ENCODE measurements at places on chromosomes 11 and 22.

DNA sequence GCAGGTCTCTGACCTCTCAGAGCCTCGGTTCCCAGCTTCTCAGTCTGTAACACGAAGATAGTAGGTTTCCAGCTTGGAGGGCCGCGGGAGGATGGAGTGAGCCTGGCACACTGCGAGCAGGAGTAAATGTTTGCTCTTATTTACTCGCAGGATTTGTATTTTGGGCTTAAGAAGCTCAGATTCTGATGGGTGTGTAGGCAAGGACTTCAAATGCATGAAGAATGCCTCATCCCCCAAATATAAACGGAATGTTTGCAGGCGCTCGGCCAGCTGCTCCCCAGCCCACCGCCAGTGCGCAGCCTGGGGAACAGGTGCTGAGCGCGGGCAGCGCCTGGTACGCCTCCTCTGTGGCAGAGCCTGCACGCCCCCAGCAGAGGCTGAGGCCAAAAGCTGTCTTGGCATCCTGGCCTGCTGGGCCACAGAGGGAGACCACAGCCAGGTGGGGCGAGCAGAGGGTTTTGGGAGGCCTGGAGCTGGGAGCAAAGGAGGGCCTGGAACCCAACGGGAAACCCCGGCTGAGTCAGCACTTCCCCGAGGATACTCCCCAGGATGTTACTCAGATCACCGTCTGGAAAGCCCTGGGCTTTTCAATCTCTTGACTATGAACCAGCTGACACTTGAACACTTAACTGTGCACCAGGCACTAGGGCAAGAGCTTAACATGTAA is 9.4 kb downstream of the EHD1 start:
- DNase-seq = no peak

- DNase-seq = no peak
These were observed 100.8 kb upstream of the B3GAT1 start for GRCh38 chr11:134512571-134513538.

- no peak for DNase-seq
These were observed 12.2 kb downstream of the OR4D9 start for GRCh38 chr11:59523541-59523940.

DNA sequence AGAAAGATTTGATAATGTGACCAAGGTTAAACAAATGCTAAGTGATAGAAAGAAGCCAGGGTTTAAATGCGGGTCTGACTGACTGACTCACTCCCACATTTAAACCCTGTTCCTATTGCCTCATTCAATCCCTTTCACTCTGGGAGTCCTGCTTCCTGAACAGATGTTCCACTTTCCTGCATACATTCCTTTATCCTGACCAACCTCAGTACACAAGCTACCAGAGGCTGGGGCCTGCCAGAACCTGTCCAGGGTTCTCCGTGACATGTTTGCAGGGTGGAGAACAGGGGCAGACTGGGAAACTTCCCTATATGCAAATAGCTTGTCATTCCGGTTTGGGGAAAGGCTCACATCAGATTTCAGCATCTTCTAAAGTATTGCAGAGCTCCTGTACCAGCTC is 3.0 kb upstream of the ANKK1 start:
- peak; percentile 53 for DNase-seq

- no peak for DNase-seq
These were observed 23.6 kb downstream of the TXN2 start for GRCh38 chr22:36457688-36458450.

GRCh38 chr11:27254744-27255446 is 108.1 kb downstream of the CCDC34 start:
- no peak for DNase-seq

GRCh38 chr22:48528221-48528915 is 1299.3 kb downstream of the BRD1 start:
- peak; percentile 69 for DNase-seq

DNA sequence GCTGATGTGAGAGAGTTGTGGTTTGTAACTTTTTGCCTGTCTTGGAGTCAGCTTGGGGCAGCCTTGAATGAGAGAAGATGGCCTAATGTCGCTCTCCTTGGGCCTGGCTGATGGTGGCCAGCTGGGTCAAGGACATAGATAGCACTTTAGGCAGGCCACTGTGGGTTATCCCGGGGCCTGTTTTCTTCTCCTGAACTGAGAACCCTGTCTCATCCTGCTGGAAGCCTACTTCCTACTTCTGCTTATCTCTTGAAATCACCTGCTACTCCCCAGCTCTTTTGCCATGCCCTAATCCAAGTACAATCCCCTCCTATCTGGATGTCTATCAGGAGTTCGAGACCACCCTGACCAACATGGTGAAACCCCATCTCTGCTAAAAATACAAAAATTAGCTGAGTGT is 49.5 kb downstream of the OSBP2 start:
- no peak for DNase-seq

- no peak for DNase-seq
These were observed 7.8 kb downstream of the BIRC3 start for GRCh38 chr11:102325088-102325487.

DNA sequence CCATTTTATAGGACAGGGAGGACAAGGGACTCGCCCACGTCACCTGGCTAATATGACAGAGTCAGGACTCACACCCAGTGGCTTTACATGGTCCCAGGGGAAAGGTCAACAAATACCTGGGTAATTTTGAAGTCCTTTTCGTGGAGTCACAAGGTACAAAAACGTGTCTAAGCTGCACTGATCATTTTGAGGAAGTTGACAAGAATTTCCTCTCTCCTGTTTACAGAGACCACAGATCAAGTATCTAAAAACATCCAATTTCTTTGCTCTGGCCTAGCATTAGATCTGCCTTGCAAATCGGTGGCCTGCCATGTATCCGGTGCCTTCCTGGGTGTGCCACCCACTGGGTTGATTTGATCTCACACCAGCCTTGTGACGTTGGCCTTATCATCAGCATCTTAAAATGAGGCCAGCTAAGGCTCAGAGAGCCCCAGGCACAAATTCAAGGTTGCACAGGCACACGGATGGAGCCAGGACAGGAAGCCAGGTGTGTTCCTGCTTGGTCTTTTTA is 17.6 kb downstream of the GDPD5 start:
- no peak for DNase-seq

- peak; percentile 38 for DNase-seq
These were observed 5.7 kb downstream of the UPK3A start for GRCh38 chr22:45290410-45290936.

DNA sequence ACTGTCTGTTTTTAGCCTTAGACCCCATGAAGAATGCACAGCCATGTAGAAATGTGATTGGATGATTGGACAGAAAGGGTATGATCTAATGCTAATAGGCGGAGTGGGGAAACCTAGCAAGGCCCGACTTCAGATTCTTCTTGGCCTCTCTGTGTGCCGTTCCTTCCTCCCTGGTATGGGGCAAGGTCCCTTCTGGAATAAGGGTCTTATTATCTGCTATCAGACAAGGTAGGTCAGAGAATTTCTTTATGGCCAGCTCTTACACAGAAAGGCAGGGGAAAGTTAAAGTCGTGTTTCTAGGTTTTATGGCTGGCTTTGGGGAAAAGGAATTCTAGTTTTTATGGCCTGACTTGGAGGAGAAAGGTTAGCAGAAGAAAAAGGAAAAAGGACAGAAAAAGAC is 30.6 kb downstream of the DBX1 start:
- no peak for DNase-seq

- DNase-seq = no peak
These were observed 5.6 kb downstream of the CLCF1 start for GRCh38 chr11:67367761-67368227.

DNA sequence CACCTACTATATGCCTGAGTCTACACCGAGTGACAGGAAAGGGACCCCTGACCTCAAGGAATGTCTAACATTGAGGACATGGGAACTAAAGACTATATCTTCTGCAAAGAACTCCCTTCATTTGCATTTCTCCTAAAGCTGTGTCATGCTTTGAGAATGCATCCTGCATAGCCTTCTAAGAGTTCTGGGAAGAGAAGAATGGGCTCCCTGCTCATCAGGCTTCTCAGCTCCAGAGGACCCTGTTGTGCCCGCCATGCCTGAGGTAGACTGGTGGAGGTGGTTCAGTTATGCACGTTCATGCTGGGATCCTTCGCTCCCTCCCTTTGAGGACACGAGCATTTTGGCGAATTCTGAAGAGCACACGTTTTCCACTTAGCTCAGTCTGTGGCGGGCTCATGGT is 63.3 kb downstream of the GRIK4 start:
- DNase-seq = no peak

- no peak for DNase-seq
These were observed 352.5 kb upstream of the CCDC179 start for GRCh38 chr11:23212807-23213206.

DNA sequence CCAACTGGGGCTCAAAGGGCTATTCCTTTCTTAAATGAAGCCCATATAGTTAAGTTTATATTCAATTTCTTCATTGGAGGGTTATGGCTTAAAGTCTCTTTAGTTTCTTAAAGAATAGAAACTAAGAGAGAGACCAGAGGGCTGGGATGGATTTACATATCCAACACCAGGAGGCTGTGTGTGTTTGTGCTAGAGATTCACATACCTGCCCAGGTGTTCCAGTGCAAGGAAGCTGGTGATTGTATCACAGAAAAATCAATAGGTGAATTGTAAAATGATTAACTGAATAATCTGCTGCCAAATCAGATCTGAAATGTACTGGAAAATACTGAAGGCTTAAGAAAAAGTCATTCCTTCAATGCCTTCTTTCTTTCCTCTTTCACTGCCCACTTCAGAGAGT is 148.2 kb upstream of the BDNF start:
- DNase-seq = no peak

GRCh38 chr11:31986201-31986889 is 104.5 kb upstream of the RCN1 start:
- no peak for DNase-seq

GRCh38 chr22:50459496-50460140 is 15.2 kb downstream of the SBF1 start:
- DNase-seq = no peak

DNA sequence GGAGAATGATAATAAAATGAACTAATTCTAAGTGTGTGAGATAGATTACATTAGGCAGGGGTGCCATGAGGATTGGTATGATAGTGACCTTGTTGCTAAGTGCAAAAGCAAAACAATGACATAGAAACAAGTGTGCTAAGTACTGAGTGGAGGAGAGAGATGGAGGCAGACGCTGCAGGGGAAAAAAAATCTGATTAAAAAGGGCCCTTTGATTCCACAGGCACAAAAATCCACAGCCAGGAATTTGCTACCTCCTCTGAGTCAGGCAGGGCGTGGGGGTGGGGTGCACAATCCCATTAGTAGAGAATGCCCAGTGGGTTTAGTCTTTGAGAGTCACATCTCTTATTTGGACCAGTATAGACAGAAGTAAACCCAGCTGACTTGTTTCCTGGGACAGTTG is at the start of gene CNTF:
CNTF (plus strand) TSS at position 322 of the 400 bp plus-strand sequence. CDS start 88 bp downstream, outside the sequence.
- no peak for DNase-seq

DNA sequence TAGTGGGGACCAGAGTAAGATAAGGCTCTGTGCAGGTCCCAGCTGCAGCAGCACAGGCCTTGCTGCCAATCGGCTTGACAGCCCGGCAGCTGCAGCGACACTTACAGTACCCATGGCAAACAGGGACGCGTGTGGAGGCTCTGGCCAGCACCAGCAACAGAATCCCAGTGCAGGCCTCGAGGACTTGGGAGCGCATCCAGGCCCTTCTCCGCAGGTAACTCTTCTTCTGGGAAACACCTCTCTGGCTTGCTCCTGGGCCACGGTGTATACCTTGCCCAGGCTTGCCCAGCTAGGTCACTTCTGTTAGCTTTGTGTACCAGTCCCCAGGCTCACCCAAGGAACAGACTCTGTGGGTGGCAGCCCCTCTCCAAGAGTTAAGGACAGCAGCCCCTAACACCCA is 126.7 kb downstream of the CTTN start:
- DNase-seq = peak; percentile 68

- DNase-seq = no peak
These were observed 82.9 kb upstream of the AKIP1 start for GRCh38 chr11:8828046-8828445.

DNA sequence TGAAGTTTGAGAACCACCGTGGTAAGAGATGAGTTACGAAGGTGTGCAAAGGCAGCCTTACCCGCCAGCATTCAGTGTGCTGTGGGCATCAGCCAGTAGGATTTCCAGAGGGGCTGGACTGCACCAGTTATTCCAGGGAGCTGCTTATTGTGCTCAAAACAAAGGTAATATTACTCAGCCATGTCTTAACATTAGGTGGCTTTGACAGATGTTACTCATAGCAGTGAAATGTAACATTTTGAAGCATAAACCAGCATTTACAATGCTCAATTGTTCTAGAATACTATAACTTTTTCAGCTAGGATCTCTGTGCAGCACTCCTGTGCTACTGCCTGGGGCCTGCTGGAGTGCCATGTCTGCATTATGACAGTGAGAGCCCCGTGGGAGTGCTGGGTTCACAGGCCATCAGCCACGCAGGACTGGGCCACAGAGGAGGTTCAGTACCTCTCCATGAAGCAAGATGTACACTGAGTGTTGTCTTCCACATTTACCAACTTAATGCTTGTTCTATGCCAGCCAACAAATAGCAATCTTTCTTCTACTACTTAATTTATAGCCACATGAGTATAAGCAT is 238.1 kb downstream of the CADM1 start:
- DNase-seq = no peak

- DNase-seq = no peak
These were observed 147.4 kb downstream of the TRIM29 start for GRCh38 chr11:119990309-119991021.

DNA sequence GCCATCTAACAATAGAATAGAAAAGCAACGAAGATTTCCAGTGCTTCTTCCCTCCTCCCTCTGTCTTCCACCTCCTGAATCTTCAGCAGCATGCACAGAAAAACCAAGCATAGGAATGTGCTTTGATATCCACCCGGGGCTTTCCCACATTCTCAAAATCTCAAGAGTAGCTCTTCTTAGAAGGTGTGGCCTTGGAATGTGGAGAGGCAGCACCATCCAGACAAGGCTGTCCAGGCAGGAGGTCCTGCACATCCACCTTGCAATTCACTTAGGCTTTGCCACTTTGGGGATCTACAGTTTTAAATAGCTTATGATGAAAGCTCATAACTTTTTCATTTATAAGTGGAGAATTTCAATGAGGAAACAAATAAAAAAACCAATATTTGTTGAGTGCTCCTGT is 72.9 kb downstream of the KIRREL3 start:
- no peak for DNase-seq

- no peak for DNase-seq
These were observed 60.2 kb downstream of the CDKN1C start for GRCh38 chr11:2825261-2825888.

DNA sequence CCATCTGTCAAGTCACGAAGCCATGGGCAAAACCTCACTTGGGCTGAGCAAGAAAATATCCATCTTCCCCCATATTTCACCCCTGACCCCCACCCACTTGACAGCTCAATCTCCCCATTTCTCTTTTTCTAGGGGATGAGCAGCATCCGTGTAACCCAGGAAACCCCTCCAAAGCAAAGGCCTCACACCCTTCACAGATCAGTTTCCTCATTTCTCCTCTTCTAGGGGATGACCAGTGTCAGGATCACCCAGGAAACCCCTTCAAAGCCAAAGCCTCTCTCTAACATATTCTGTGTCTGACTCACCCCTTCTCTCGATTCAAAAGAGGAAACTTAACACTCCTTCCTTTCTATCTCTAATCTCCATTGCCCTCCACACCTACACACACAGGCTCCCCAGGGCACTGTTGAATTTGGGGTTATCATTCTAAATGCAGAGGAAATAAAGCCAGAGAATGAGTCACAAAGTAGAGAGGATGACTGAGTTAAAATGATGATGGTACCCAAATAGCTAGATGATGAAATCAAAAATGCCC is 439.7 kb downstream of the BUD13 start:
- DNase-seq = no peak
